A549 (cell line): ENCODE measurements at places on chromosomes 5 and 9.

- no peak for DNase-seq
Observed at GRCh38 chr5:9621379-9621903, 8.7 kb downstream of the TAS2R1 start.

DNA sequence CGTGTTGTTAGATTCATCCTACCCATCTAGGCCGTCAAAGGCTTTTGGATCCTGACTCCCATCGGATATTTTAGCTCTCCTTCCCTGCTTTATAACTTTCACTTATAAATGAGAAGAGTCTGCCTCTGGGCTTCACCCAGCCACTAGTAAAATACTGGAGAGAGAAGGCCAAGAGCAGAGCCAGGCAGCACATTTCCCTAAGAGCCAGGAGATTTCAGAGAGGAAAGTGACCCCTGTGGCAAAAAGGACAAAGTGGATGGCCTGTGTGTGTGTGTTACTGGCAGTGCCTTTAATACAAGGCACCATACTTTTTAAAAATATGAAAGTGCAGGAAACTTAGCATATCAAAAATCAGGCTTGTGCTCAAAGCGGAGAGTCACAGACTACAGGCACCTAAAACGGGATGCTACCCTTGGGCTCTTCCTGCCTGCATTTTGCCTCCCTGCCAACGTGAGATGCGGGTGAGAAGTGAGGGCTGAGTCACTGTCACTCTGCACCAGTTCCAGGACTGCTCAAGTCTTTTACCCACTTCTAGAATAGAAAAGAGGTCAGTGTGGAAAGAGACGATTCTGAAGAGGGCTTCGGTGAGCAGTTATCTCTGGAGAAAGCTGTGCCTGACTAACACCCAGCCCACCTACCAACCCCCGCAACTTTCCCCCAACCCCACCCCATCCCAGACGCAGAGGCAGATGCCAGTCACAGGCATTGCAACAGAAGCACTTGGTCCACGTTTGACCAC is 15.9 kb downstream of the NFIL3 start:
- no peak for DNase-seq

DNA sequence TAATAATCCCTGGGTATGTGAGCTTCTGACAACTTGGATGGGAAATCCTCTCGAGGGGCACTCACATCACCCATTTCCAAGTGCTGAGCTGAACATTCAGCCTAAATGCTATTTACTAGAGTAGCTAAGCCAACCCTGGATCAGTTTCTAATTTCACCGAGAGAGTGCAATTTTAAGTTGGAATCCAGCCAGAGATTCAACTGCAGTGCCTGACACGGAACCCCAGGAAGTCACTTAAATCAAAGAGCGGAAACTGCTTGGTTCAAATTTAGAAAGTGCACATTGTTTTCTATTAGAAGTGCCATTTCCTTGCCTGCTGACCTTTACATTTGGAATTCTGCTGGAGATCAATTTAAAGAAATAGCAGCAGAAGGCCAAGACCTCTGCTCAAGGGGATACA is 8.8 kb downstream of the SPRY4 start:
- no peak for DNase-seq

DNA sequence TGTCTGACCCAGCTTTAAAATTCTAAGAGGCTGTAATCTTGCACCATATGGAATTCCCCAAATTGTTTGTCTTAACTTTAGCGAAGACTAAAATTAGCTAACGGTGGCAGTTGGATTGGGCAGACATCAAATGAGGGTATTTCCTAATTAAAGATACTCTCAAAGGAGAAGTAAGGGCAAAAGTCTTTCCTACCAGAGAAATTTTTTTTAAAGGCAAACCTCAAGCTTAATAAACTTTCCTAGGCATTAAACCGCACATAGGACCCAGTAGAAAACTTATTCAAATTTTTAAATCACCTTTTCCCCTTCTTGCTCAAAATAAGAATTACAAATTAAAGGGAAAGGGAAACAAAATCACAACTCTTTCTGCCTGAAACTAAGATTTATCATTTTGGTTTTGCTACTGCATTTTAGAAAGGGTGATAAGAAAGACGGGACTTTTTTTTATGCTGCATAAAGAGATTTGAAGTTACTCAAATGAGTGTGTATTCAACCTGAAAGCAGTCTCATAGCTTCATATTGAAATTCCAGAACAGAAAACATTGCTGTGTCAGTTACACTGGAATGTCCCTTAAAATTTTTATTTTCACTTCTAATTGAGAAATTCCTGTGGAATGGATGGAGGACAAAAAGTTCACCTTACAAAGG is 189.1 kb upstream of the PTGER4 start:
- no peak for DNase-seq

DNA sequence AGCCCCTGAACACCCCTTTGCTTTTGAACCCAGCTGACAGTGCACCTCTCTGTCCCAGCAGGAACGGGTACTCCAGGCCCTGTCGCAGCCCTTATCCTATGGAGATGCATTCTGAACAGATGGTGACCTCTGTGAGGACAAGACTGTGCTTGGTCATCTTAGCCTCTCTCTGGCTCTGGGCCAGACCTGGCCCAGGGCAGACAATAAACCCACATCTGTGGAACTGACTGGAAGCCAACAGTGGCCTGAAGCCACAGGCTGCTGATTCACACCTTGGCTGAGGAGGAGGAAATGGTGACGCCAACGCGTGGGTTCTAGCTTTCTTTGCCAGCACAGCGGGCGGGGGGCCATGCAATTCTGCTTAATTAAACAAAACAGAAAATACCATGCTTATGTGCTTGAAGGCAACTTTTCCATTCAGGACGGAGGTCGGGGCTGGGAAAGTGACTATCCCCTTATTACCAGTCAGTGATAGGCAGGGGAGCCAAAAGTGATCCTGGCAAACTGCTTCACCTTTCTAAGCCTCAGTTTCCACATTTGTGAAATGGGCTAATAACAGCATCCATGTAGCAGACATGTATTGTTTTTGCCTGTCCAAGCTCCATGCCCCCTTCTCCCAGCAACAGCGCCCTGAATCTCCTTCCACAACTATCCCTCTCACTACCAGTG is 10.8 kb downstream of the SH3PXD2B start:
- peak; percentile 81 for DNase-seq

GRCh38 chr9:129720865-129721545 is 31.8 kb downstream of the PTGES start:
- DNase-seq: peak; percentile 36

- no peak for DNase-seq
Observed at GRCh38 chr5:161396171-161396570, 150.4 kb downstream of the GABRB2 start.

- no peak for DNase-seq
Observed at GRCh38 chr5:158812408-158812807, 287.3 kb downstream of the EBF1 start.

DNA sequence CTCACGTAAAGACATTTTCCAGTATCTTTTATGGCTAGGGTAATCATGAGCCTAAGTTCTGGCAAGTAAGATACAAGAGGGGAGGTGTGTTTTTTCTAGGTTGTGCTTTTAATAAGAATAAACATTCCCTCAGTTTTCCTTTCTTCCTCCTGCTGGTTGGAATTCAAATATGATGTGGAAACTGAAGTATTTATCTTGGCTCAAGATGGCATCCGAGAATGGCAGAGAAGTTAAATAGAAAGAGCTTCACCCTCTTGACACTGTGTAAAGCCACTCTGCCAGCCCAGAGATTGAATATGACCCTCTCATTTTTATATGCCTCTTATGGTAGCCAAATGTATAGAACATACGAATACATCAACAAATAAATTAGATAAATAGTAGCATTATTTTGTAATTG is 438.4 kb downstream of the ISL1 start:
- DNase-seq: no peak

DNA sequence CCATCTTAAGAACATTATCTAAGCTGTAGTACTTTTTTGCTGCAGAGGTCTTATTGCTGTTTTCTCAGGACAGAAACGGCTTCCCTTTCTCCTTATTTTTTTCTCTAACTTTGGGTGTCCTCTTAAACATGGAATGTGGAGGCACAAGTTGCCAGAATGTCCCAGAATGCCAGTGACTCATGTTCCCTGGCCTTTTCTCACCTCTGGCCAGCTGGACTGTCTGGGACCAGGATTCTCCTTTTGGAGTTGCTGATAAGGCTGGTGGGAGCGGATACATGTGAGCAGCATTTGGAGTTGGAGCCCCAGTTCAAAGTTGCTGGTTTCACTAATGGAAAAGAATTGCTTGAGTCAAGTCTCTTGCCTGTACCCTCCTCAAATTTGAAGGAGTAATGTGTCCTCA is 112.8 kb downstream of the ARHGAP26 start:
- DNase-seq: no peak

GRCh38 chr9:128860937-128861336 is 20.8 kb downstream of the KYAT1 start:
- no peak for DNase-seq

- no peak for DNase-seq
Observed at GRCh38 chr5:44797841-44798240, 10.9 kb upstream of the MRPS30 start.

DNA sequence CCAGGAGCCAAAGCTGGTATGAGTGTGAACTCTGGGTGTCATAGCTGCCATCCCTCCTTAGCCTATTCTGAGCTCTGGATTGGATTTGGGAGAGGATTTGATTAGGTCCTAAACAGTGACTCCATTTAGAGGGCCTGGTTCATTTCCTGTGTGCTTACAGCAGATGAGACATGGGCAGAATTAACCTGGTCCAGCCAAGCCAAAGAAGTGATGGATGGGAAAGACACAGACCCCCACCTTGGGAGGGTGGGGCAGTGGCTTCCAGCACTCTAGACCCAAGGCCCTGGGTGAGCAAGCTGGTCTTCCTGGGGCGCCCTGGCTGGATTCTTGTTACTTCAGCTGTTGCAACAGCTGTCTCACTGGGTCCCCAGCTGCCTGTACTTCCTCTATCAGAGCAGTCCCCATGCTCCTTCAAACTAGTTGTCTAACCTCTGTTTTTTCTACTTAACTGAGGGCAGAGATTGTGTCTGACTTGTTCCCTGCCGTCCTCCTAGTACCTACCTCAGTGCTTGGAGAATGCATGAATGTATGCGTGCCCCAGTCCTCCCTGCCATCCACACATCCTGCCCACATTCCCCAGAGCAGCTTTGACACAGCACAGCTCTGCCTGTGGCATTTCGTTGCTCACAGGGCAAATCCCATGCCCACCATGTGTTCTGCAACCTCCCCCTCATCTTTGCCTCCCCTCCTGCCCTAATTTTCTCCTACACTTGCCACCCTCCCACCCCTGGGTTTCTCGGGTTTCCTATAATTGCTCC is 115.9 kb downstream of the RGS3 start:
- DNase-seq: no peak

GRCh38 chr5:144697847-144698262 is 527.2 kb downstream of the KCTD16 start:
- DNase-seq: peak; percentile 10

GRCh38 chr9:90121762-90122161 is 517.0 kb downstream of the GADD45G start:
- DNase-seq: no peak

- no peak for DNase-seq
Observed at GRCh38 chr9:14211564-14211963, 102.4 kb downstream of the NFIB start.

GRCh38 chr5:157602505-157602904 is 26.9 kb upstream of the ADAM19 start:
- DNase-seq: no peak

DNA sequence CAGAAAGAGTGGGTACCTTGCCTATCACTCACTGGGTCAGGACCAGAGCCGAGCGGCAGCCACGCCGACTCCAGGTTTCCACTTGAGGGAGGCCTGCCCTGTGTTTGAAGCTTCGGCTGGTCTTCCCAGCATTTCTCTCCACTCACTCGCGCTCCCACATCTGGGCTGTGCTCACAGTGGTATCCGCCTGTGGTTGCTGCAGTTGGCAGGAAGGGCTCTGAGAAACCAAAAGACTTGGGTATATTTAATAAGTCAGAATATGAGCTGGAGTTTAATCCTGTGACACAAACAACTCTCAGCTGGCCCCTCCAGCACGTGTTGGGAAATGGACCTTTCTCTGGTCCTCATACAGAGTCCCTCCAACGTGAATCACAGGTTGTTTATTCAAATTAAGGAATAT is 70.9 kb downstream of the SPRY4 start:
- DNase-seq: no peak

- DNase-seq: no peak
Observed at GRCh38 chr5:21237461-21237860, 1249.5 kb upstream of the CDH18 start.

GRCh38 chr9:129962889-129963703 is 79.9 kb downstream of the FNBP1 start:
- no peak for DNase-seq

DNA sequence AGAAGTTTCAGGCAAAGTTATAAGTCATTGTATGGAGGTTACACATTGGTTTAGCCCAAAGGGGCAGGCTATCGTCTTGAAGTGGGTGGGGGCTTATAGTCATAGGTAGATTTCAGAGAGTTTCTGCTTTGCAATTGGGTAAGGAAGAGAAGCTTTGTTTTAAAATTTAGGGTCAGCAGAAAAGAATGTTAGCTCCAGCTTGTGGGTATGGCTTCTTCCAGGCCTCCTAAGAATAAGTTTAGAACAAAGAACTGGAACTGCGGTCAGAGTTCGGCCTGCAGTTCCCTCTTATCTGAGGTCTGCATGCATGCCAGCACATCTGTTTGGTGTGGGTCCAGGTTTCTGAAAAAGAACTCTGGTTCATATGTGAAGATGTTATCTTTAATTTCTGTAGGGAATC is 96.1 kb downstream of the CYFIP2 start:
- no peak for DNase-seq

- DNase-seq: no peak
Observed at GRCh38 chr5:39631958-39632357, 207.2 kb upstream of the DAB2 start.

DNA sequence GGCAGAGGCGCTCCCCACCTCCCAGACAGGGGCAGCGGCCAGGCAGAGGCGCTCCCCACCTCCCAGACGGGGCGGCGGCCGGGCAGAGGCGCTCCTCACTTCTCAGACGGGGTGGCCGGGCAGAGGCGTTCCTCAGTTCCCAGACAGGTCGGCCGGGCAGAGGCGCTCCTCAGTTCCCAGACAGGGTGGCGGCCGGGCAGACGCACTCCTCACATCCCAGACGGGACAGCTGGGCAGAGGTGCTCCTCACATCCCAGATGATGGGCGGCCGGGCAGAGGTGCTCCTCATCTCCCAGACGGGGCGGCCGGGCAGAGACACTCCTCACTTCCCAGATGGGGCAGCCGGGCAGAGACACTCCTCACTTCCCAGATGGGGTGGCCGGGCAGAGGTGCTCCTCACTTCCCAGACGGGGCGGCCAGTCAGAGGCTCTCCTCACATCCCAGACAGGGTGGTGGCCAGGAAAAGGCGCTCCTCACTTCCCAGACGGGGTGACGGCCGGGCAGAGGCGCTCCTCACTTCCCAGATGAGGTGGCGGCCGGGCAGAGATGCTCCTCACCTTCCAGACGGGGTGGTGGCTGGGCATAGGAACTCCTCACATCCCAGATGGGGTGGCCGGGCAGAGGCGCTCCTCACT is 75.1 kb downstream of the CARTPT start:
- no peak for DNase-seq

GRCh38 chr9:93580654-93581380 is 4.4 kb downstream of the PHF2 start:
- DNase-seq: no peak

- DNase-seq: no peak
Observed at GRCh38 chr9:108474356-108474755, 381.4 kb downstream of the ACTL7B start.

DNA sequence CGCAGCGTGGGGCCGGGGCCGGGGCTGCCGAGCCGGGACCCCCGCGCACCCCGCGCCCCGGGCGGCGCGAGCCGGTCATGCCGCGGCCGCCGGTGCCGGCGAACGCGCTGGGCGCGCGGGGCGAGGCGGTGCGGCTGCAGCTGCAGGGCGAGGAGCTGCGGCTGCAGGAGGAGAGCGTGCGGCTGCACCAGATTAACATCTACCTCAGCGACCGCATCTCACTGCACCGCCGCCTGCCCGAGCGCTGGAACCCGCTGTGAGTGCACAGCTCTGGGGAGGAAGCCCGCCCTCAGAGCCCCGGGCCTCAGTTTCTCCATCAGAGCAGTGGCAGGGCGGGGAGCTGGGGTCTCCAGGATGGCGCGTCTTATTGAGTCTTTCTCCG is 335 bp downstream of the GALNT12 start:
- no peak for DNase-seq
